Activated T-helper 1 cell treated with Interleukin-2 at 50 U/mL for 16 hours (primary cell): ENCODE measurements at places on chromosomes 11 and 22.

DNA sequence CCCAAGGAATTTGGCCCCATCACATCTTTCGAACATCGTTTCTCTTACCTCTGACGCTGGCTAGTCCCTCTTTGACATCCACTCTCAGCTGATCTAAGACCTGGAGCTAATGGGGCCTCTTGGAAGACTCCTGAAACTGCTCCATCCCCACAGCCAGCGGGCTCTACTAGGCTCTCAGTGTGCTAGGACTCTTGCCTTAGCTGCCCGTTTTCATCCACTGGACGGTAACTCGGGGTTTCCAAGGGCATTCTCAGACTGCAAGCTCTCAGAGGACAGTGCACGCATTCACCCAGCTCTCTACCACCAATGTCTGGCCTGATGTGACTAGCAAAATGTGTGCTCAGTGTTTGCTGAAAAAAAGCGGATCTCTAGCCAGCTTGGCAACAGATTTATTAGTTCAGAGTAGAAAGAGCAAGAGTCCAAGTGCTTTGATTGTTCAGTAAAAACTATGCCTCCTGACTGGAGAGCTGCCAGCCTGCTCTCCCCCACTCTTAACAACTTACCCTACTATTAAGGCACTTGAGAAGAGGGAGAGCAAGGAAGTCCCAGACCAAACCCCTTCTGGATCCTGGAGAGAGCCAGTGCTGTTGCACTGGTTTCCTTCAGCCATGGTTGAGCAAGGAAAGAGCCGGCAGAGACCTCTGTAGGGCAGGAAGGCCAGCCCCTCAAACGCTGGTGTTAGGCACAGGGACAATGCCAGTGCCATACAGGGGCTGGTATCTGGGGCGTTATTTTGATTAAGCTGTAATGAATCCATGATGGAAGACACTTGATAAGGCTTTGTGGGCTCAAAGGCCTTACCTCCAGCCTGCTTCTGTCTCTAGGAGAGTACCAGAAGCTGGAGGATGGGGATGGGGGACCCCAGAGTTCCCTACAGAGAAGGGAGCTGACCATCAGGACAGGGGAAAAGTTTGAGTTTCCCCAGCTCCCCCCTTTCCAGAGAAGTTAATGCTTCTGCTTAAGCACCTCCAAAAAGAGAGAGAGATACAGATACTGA is 9.2 kb downstream of the RELA start:
- DNase-seq = no peak

- DNase-seq = no peak
Measured at GRCh38 chr11:7577291-7578190, 63.7 kb downstream of the PPFIBP2 start.

DNA sequence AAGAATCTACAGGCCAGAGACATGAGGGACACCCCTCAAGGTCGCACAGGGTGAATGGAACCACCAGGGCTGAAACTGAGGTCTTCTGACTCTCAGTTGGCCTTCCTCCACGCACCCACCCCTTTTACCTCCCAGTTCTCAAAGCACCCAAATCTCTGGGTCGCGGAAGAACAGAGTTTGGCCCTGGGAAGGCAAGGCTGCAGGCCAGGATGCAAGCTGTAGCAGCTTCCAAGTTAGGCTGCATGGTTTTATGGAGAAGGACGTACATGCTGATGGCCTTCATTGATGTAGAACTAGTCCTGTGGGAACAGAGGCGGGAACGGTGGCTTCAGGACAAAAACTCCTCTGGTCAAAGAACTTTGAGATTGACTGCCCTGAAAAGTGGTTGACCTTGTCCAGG is 143.5 kb upstream of the B3GAT1 start:
- no peak for DNase-seq

- no peak for DNase-seq
Measured at GRCh38 chr22:40426594-40427333, 56.4 kb downstream of the SGSM3 start.

DNA sequence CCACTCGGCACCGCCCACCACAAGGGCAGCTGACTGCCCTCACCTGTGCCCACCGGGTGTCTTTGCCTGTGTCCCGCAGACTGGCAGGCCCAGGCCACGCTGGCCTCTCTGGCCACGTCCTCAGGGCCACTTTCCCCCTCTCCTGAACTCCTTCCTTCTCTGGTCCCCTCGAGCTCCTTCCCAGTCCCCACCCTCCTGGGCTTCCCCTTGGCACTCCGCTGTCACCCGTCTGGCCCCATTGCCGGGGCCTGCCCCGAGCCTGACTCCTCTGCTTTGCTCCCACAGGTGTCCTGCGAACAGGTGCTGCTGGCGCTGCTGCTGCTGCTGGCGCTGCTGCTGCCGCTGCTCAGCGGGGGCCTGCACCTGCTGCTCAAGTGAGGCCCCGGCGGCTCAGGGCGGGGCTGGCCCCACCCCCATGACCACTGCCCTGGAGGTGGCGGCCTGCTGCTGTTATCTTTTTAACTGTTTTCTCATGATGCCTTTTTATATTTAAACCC is 14.2 kb downstream of the MCAT start:
- no peak for DNase-seq

- DNase-seq = no peak
Measured at GRCh38 chr11:133576351-133576750, 44.0 kb upstream of the OPCML start.

GRCh38 chr11:100639140-100639539 is 47.9 kb upstream of the ARHGAP42 start:
- DNase-seq = no peak

GRCh38 chr11:123671534-123671933 is 17.1 kb upstream of the SCN3B start:
- no peak for DNase-seq

GRCh38 chr11:10674440-10674855 is 19.1 kb downstream of the IRAG1 start:
- DNase-seq = no peak

- DNase-seq = no peak
Measured at GRCh38 chr11:110242188-110242587, 54.2 kb downstream of the RDX start.

DNA sequence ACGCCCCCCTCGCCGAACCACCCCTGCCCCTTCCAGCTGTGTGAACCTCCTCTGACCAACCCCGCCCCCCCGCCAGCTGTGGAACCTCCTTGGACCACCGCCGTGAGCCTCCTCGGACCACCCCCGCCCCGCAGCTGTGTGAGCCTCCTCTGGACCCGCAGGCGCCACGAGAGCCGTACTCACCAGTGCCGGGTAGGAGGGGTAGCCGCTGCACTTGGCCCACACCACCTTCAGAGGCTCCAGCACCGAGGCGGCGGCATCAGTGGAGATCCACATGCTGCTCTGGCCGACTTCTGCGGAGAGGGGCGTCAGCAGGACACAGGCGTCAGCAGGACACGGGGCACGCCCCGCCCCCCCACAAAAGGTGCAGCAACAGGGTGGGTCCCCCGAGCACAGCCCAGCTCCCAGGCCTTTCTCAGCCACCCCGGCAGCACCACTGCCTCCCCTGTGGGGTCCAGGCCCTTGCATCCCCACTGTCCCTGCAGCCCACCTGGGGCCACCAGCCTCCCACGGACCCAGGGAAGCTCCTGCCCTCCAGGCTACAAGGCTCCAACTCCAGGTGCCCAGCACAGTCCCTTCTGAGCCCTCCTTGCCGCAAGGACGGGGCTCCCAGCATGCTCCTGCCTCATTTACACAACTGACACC is 51.7 kb downstream of the BRD1 start:
- DNase-seq = no peak

GRCh38 chr22:46381731-46382130 is 46.2 kb downstream of the TRMU start:
- no peak for DNase-seq

DNA sequence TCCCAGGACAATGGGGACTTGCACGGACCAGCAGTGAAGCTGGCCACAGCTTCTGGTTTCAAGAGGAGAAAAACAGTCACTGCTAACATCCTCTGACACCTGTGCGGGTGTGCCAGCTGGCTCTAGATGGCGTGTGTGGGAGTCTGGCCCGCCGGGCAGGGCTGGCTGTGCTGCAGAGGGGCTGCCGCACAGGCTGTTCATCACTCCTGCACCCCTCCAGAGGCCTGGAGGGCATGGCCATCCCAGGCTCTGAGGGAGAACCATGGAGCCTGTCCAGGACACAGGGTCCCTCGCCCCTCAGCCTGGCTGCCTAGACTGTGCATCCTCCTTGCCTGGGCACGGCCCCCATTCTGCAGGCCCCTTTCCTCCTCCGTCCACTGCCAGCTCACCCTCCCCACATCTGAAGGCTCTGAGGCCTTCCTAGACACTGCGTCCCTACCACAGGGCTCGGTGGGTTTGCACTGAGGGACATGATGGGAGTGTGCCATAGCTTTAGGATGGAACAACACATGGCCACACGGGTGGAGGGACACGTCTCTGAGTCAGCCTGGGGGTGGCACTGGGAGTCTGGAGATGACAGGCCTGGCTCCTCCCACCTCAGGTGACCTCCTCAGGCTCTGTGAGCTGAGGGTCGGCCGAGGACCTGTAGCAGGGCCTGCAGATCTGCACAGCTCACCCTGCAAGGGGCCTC is 42.1 kb upstream of the GNB1L start:
- no peak for DNase-seq

- no peak for DNase-seq
Measured at GRCh38 chr11:119855066-119855465, 126.1 kb upstream of the NECTIN1 start.

DNA sequence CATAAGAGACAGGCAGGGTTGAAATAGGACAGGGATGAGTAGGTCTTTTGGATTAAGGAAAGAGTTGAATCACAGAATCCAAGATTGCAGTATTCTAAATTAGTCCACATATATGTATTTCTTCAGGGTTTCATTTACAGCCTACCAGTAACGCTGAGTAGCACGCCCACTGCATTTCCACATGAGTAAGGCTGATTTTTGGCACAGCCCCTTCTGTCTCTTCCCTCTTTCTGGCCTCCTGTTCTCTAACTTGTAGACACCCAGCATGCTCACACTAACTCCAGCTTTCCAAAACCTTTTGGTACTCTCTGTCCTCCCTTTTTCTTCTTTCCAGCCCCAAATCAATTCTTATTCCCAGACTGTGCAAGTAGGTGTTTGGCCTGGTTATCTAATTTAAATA is 3.7 kb upstream of the SIK2 start:
- DNase-seq = no peak

- DNase-seq = no peak
Measured at GRCh38 chr22:21450858-21451353, 16.3 kb upstream of the TMEM191C start.

GRCh38 chr22:21624120-21624879 is 5.5 kb downstream of the YDJC start:
- DNase-seq = no peak

DNA sequence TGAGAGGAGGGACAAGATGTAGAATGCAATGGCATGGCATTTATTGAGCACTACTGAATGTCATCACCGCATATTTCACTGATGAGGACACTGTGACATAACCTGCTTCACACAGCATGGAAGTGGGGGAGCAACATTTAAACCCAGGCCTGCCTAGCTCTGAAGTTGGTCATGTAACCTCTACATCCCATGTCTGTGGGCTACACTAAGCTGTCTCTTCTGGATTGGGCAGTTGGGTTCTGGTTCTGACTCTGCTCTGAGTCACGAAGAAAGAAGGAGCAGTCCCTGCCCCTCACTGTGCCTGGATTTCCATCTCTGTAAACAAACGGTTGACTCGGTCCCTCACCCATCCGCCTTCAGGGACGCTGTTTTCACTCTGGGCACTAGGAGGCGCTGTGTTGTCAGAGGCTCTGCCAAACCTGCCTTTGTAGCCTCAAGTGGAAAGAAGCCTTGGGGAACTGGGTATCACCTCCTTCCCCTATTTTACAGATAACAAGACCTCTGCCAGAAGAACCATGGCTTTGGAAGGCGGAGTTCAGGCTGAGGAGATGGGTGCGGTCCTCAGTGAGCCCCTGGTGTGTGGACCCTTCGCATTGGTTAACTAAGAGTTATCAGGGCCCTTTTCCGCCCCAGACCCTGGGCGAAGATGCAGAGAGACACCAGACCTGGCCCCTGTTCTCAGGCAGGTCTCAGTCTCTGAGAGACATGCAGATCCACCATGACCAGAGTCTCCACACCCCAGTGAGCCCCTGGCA is 12.7 kb upstream of the ARHGEF17 start:
- DNase-seq = peak; percentile 50

GRCh38 chr11:9905501-9905951 is 241.6 kb downstream of the SWAP70 start:
- DNase-seq = no peak

- no peak for DNase-seq
Measured at GRCh38 chr11:11074686-11075335, 217.0 kb upstream of the ZBED5 start.

DNA sequence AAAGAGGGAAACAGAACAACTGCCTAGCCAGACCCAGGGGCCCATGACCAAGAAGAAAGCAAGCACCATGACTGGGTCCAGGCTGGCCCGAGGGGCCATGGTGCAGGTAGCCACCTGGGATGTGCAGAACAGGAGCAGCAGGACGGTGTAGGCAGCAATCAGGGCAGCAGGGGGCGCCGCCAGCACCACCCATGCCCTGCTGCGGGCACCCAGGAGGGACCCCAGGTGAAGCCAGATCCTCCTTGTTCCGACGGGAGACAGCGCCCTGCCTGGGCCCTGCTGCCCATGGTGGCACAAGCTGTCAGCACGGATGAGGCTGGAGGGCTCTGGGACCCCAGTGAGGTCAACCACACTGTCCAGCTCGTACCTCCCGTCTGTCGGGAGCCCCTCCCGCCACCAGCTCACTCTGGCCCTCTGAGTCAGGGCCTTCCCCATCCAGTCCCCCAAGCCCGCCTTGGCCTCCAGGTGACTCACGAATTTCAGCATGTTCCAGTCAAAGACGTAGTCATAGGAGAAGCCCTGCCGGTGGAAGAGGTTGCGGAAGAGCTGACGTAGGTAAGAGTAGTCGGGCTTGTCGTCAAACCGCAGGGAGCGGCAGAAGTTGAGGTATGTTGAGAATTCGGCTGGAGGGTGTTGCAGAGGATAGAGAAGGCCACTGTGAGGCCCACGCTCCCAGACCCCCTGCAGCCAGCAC is 18.8 kb downstream of the CSNK1E start:
- peak; percentile 10 for DNase-seq

DNA sequence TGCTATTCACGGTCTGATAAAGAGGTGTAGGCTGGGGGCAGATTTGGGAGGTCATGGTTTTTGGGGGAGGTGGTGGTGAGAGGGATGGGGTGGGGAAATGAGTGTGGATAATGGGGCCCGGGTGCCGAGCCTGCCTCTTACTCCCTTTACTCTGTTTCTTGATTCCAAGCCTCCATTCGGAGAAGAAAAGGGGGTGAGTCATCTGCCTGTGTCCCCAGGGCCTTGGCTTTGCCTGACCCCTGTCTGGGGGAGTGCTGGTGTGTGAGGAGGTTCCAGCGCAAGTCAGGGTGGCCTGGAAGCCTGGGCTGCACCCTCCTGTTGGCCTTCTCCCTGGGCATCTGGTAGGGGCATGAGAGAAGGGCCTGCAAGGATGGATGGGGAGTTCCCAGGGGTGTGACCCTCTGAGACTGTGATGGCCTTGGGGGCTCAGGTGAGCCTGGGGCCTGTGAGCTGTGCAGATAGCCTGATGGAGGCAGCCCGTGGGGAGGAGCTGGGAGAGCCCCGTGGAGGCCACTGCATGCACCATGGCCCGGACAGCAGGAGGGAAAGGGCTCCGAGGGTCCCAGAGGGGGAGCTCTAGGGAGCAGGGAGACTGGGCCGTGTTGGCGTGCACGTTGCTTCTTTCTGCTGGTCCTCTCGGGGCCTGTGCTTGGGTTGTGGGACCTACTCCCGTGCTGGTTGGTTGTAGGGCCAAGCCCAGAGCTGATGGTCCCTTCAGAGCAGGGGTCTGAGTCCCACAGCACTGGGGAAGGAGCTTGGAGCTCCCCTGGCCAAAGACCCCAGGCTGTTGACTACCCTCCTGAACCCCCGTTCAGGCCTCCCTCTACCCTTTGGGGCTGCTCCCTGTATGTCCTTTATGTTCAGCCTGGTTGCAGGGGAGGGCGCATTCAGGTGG is 26.3 kb upstream of the ACR start:
- no peak for DNase-seq
